ENCODE measurements at places on chromosomes 2 and 18.

DNA sequence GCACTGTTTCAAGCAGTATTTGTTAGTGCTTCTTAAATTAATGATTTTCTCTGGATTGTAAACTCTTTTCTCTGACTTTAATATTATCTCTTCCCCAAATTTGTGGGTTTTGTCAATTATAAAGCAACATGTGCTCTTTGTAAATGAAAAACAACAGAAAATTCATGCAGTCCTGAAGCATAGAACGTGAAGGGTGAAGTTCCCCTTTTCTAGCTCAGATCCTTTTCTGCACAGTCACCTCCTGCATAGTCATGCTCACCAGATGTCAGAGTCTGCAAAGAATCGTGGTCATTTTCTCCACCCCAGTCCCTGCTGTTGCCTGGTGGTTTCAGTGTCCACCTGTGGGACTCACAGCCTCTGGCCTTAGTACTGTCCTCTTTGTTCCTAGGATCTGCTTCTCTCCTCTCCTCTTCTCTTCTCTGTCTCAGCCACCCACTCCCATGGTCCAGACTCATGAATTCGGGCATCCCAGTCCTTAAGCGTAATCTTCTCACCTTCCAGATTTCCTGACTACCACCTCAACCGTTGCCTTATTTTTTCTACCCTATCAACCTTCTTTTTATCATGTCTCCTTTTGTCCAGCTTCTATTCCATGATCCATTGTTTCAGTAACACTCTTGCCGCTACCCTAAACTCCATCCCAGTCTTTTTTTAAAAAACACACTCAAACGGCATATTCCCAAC is 229.1 kb downstream of the RTP5 start:
- DNase-seq: no peak

GRCh38 chr2:28613633-28614501 is 118.0 kb downstream of the PLB1 start:
- DNase-seq: peak; percentile 71

GRCh38 chr2:226888378-226888965 is 52.6 kb downstream of the RHBDD1 start:
- DNase-seq: peak; percentile 18

DNA sequence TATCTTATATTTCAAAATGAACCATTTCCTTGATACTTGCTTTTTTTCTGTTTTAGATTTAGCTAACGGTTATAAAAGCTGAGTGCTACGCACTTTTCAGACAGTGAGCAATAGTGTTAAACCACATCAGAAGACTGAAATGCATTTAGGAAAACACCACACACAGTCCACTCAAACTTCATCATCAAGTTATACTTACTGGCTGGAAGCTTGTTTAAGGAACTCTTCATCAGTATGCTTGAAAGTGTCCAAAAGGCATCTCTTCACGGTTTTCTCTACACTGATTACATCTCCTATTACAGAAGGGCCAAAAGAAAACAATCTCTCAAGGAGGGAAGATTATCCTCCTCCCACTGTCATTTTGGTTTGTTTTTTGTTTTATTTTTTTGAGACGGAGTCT is 19.7 kb downstream of the ILKAP start:
- DNase-seq: no peak

DNA sequence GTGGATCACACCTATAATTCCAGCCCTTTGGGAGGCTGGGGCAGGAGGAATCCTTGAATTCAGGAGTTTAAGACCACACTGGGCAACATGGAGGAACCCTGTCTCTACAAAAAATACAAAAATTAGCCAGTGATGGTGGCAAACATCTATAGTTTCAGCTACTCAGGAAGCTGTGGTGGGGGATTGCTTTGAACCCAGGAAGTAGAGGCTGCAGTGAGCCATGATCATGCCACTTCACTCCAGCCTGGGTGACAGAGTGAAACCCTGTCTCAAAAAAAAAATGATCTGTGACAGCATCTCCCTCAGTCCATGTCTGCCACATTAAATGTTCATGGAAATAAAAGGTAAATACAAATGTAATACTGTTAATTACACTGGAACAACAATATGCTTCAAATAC is 121.4 kb upstream of the COL5A2 start:
- DNase-seq: no peak

- DNase-seq: no peak
Measured at GRCh38 chr2:200470230-200470629, 39.6 kb downstream of the KCTD18 start.

DNA sequence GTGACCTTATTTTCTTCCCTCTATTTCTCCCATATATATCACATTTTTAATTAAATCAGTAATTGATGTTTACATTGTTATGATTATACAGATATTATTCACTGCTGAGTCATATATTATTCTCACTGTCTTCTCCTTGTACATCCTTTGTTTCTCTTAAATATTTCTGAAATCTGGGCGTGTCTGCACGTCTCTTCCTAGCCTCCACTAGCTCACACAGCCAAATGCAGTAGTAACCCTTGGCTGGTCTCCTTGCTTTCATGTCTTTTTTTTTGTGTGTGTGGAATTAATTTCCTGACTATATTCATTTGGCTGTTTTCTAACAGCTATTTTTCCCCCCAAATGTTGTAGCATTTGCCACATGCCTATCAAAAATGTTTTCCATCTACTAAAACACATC is 15.8 kb downstream of the CCNYL1 start:
- DNase-seq: no peak

DNA sequence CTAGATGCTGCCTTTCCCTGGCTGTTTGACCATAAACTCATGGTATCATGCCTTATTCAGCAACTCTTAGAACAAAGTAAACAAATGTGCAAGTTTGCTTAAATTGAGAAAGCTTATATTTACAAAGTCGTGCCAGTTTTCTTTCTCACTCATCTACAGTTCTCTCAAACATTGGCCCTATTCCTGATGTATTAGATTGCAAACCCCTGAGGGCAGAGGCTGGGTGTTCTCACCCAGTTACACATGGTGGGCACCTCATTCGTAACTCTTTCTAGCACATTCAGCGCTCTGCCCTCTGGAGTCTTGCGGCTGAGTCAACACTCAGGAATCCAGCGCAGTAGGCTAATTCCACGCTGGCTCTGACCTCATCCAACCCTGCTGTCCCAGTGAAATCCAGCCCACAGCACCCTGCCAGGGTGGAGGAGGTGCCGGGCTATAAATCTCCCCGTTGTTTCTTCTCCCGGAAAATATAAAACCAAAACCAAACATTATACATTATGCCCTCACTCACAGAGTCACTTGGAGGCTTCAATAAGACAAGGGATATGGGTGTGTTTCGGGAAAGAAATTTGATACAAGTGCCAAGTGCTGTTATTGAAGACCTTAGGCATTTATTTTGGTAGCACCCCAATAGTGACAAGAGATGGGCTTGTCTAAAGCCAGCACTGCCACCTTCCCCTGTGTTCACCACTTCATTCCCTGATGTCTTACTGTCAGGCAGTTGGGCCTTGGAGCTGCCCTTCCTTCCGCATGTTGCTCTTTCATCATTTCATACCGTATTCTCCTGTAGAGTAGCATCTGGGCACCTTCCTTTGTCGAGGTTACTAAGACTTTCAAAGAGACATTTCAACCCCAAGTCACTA is 287.4 kb downstream of the PRKCE start:
- peak; percentile 94 for DNase-seq

DNA sequence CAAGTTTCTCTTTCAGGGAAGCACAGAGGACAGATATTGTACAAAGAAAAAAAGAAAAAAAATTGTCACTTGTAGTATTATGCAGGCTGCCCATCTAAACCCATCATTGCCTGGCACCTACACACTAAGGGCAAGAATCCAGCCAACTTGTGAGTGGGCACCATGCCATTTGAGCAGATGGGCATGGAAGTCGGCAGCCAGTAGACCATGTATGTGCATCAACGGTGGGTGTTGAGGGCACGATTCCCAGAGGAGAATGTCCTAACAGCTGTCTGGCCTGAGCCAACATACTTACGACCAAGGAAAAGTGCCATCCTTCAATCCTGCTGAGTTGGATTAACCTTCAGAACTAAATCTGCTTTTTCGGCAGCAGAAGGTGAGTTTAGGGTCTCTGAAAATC is 63.9 kb downstream of the ARHGAP15 start:
- no peak for DNase-seq

DNA sequence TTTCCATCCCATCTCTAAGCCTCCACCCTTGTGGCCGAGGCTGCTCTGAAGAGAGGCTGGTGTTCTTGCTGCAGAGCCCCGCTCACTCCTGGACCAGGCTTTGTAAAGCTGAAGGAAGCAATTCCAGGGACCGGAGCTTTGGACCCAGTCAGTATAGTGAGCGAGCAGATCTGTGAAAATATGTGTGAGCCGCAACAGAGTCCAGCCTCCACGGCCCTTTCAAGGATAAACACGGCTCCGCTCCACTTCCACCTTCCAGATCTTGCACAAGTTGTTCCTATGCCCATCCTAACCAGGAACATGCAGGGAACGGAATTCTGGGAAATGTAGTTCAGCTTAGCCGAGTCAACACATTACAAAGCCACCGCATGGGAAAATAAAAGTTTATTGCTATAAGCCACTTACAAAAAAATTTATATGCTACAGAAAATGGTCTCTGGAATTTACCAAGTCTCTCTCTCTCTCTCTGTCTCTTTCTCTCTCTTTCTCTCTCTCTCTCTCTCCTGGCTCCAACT is 151.7 kb upstream of the ZNF521 start:
- peak; percentile 82 for DNase-seq

DNA sequence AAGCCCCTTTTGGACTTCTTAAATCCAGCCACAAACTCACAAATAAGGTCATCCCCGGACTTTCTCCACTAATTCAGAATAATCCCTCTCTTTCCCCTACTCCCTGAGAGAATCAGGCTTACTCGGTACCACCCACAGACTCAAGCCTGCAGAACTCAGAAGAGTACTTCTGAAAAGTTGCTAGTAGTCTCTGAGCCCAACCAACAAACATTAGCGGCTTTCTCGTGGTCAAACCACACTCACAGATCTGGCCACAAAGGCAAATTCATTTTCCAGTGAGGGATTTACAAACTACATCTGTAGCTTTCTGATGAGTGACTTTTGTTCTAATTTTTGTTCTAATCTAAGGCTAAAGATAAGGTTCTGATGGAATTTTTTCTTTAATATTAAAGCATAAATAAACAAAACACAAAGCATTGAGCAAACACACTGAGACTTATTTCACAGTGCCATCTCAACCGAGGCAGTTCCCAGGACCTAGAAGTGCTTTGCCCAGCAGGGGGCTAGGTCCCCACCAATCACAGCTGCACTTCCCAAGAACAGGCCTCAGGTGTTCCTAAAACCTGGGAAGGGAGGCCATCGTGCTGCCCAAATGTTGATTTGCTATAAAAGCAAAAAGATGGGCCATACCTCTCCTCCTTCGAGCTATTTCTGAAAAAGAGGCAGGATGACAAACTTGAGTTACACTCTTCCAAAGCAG is 110.7 kb downstream of the COLEC12 start:
- peak; percentile 75 for DNase-seq

GRCh38 chr2:218894151-218894879 is 13.7 kb downstream of the WNT10A start:
- DNase-seq: no peak

DNA sequence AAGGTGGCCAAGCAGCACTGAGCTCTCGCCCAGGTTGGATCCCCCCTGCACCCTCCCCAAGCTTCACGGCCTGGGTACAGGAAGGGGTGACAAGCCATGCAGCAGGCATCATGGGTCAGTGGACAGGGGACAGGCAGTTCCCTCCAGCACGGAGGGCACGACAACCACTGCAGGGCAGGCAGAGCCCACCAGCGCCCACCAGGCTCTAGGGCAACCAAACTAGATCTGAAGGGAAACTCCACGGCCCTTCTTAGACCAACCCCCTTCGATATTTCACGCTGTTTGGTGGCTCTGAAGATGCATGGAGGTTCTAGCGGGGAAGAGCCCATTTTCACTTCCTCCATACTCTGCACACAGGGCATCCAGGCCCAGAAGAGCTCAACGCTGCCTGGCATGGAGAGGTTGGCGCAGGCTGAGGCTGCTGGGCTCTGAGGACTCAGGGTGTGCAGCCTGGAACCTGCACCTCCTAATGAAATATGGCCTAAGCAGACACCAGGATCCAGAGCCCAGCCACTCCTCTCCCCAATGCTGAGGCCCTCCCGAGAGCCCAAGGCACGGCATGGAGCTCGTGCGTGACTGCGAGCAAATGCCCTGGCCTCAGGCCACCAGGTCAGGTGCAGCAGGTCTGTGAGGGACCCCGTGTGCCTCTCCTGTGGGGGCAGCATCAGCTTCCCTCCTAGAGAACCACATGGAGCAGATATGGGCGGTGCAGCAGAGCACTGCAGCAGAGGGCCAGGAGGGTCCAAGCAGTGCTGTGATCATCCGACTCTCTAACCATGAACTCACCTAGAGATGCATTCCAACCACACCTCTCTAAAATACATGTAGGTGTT is 8.7 kb upstream of the MTERF4 start:
- no peak for DNase-seq

DNA sequence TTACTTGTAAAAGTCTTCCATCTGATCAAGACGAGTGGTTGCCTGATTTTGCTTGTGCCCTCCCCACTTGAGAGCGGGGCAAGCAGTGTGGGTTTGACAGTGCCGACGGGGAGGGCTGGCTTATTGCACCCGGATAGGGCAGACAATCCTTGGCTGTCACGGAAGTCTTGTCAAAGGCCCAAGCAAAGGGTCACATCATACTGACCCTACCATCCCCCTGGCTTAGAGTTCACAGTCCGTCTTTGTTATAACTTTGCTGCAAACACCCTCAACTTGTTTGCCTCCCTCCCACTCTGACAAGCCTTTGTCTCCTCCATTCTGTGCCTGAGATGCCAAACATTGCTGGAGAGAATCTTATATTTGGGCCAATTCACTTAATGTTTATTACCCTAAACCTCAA is 165.9 kb upstream of the MSH6 start:
- no peak for DNase-seq

- DNase-seq: no peak
Measured at GRCh38 chr2:207720517-207721187, 9.2 kb downstream of the CCNYL1 start.

- no peak for DNase-seq
Measured at GRCh38 chr18:42641996-42642395, 473.5 kb downstream of the RIT2 start.

GRCh38 chr2:220935789-220936321 is 636.2 kb downstream of the EPHA4 start:
- no peak for DNase-seq

DNA sequence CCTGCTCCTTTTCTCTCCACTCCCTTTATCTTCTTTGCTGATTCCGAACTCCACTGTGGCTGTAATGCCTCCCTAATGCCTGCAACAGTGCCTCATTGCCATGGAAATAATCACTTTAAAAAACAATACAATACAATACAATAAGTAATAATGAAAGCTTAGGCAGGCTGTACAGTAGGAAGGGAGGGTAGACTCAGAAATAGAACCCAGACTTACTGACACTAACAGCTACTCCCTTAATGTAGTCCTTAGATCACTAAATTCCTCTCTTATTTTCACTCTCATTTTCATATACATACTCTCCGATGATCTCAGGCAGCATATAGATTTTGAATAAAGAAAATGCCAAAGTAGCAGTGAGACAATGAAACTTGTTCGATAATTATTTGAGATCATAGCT is 70.2 kb downstream of the DLGAP1 start:
- DNase-seq: no peak

GRCh38 chr2:29187926-29188325 is 72.7 kb downstream of the CLIP4 start:
- DNase-seq: peak; percentile 59

GRCh38 chr2:25381502-25381901 is 39.8 kb upstream of the DNMT3A start:
- no peak for DNase-seq
